DMS79 (cell line): ENCODE measurements at places on chromosomes 5 and 9.

DNA sequence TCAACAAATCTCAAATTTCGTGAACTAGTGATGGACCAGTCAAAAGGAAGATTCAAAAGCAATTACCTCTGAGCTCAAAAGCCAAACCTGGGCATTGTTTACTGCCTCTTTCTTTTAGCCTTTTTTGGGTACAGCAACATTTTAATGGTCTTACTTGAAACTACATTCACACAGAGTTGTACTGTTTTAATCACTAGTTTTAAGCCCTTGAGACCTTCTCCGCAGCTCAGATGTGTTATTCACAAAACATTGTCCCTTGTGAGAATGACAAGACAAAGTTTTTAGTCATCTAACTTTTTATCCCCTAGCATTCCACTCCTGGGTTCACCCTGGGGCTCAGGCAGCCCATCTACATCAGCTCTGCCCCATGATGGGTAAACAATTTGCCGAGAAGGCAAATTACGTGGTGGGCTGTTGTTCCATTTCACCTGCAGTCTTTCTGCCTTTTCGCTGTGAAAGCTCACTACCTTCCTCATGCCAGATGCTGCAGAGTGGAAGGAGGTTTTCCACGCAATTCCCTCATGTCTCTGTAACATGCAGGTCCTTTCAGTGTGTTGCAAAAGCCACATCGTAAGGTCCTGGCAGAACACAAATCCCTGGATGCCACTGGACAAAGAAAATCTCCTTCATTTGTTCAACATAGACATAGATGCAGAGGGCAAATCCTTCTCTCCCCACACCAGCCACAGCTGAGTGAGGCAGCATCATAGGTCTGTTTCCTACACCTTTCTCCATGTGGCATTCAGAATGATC is 175.7 kb downstream of the EBF1 start:
- DNase-seq, result no peak

DNA sequence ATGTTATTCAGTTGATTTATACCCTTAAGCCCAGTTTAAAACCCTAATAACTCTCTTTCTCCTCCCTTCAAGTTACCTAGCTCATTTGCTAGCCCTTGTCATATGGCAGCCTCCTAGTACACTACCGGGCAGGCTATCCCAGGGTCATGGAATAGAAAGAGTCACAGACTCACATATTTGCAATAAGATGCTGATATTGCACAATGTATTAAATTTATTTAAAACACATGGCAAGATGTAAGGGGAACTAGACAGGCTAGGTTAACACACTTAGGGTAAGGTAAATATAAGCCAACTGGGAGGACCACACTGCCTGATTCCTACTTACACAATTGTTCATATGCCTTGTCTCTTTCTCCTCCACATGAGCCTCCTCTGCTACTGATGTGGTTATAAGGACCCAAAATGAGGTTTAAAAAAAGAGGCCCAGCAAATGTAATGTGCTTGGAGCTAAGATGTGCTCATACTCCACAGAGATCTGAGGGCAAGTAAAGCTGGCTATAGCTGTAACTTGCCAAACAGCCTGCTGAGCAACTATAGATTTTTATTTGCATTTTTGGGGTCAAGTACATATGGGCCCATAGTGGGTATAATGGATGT is 130.0 kb downstream of the ENC1 start:
- DNase-seq, result no peak

- no peak for DNase-seq
Observed at GRCh38 chr9:127140842-127141675, 18.6 kb upstream of the ANGPTL2 start.

DNA sequence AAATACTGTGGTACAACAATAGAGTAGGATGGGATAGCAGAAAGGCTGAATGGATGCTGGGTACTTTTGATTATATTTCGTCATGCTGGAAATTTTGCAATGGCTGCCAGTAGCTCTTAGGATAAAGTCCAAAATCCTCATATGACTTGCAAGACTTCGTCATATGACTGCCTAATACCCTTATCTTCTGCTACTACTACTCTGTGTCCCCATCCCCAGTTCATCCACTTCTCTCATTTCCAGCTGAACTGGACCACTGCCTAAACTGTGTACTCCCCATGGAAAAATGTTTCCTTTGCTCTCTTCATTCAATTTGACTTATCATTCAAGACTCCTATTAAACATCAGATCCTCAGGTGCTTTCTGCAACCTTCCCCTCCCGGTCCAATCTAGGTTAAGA is 212.9 kb downstream of the BRINP1 start:
- no peak for DNase-seq

DNA sequence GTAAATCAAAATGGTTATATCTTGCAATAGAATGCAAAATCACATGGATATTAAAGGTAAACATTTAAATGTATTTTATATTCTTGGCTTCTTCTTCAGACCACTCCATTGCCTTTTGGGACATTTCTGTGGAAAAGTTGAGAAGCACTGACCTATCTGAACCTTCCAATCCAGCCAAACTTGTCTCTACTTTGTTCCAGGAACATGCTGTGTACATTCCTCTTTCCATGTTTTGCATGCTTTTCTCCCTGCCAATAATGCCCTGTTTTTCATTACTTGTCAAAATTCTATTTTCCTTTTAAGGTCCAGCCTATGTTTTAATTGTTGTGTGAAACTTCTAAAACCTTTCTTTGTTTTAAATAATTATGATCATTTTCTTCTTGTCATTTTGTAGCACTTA is 28.3 kb downstream of the JAK2 start:
- no peak for DNase-seq

GRCh38 chr9:126985870-126986498 is 71.4 kb downstream of the RALGPS1 start:
- peak; percentile 75 for DNase-seq

- no peak for DNase-seq
Observed at GRCh38 chr5:111847052-111847925, 90.3 kb upstream of the NREP start.

DNA sequence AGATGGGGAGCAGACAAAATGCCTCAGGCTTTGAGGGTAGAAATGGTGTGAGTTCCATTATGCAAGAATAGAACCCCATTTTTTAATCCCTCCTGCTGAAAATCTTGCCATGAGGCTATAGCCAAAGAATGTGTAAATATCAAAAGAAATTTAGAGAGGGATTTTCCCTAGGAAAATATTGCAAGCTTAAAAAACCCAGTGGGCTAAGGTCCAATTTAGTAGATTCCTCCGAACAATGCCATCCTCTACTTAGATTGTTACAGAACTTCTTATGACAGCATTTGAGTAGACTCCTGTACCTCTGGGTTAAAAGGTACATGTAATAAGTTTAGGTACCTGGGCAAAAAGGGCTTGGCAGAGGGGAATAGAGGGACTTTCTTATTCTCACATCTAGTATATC is 138.4 kb downstream of the GHR start:
- no peak for DNase-seq

DNA sequence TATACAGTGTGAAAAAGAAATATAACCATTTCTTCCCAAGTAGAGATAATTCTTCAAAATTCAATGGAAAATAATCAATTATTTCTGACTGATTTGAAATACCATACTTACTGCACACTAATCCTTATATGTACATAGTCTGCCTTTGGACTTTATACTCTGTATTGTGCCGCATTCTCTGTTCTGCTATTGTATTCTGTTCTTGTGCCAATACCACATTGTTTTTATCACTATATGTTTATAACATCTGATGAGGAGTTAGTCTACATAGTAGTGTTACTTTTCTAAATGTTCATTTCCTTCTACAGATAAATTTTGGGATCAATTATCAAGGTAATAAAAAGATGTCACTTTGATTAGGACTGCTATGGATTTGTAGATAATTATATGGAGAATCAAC is 16.7 kb upstream of the ZNF462 start:
- DNase-seq, result no peak

DNA sequence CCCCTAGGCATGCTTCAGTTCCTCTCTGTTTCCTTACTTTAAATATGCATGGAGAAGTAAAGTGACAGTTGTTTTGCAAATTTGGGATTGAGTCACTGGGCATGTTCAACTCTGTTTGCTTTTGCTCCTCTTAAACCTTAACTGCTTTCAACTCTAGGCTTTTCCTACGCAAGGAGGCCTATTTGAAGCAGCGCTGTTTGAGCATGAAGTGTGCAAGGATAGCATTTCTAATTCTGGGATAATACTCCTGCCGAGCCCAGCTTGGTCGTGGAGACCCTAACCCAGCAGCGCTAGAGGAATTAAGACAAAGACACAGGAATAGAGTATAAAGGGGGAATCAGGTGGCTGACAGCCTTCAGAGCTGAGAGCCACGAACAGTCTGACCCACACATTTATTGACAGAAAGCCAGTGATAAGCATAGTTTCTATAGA is 803.4 kb upstream of the CDH10 start:
- no peak for DNase-seq

- DNase-seq, result no peak
Observed at GRCh38 chr9:9574080-9574479, 1038.7 kb downstream of the PTPRD start.

- DNase-seq, result no peak
Observed at GRCh38 chr5:102794677-102795331, 39.7 kb downstream of the PAM start.
